Umbilical cord (tissue), 2 donors: ENCODE measurements at places on chromosomes 7 and 10.

GRCh38 chr10:24723386-24723787 lies 300 bp downstream of the ARHGAP21 start:
- no peak for DNase-seq

- DNase-seq, result peak; percentile 40
Observed at GRCh38 chr10:120423431-120424197, 33.4 kb upstream of the PLPP4 start.

- DNase-seq, result peak; percentile 88
Observed at GRCh38 chr10:80104066-80104926, 25.8 kb downstream of the TMEM254 start.

- DNase-seq, result no peak
Observed at GRCh38 chr7:80488406-80488805, 23.5 kb downstream of the GNAT3 start.

- DNase-seq, result no peak
Observed at GRCh38 chr10:59852670-59853069, 53.7 kb downstream of the CCDC6 start.

GRCh38 chr7:66313886-66314568 lies 108.9 kb downstream of the TPST1 start:
- DNase-seq, result no peak

GRCh38 chr7:105731042-105731441 lies 145.4 kb downstream of the ATXN7L1 start:
- DNase-seq, result no peak

- no peak for DNase-seq
Observed at GRCh38 chr10:43817368-43817767, 168.7 kb upstream of the ZNF32 start.

- no peak for DNase-seq
Observed at GRCh38 chr7:30843741-30844482, 67.7 kb upstream of the AQP1 start.

DNA sequence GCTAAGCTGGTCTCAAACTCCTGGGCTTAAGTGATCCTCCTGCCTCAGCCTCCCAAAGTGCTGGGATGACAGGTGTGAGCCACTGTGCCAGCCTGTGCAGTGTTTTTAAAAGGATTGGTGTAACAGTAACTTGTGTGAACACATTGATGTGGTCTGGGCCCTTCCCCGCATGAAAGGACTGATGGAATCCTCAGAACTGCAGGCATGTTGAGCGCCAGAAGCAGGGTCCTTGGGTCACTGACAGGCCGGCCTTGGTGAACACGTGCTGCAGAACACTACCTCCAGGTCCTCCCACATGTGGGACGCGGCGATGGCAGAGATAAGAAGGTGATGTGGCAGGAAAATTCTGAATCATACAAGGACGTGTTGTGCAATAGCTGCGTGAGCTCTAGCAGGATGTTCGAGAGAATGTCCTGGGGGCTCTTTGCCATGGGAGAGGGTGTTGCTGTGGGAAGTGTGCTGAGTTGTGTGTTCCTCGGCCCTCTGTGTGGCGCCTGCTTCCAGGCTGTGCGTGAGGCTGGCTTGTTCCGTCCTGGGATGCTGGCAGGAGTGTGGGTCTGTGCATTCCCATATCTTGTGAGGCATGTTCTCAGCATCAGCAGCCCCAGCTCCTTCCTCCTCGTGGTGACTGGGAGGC lies 68.2 kb downstream of the DNAJB6 start:
- DNase-seq, result peak; percentile 65

DNA sequence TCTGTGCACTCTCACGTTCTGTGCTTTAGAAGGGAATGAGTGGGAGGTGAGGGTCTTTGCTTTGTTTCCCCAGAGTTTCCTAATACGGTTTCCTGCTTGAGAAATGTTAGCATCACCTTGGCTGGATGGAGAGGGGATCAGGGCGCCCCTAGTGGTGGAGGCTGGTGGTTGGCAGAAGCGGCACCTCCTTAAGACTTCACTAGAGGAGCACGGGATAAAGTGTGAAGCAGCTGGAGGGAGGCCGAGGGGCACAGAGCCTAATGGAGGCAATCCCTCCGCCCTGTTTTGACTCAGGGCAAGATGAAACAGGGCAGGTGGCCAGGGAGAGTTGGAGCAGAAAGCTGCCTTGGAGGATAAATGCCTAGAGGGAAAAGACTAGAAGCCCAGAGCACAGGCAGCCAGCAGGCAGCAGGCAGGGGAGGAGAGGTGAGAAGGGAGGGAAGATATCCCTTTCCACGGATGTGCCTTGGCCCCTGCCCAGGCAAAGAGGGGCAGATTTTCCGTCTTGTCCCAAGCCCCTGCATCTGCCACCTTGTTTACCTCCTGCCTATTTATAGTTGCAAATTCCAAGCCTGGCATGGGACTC lies 56.0 kb upstream of the BTRC start:
- no peak for DNase-seq

GRCh38 chr10:4742217-4742616 lies 83.8 kb upstream of the AKR1E2 start:
- no peak for DNase-seq

- no peak for DNase-seq
Observed at GRCh38 chr7:5179756-5180155, 10.3 kb upstream of the WIPI2 start.

- DNase-seq, result no peak
Observed at GRCh38 chr10:22646388-22646853, 68.0 kb downstream of the PIP4K2A start.

- no peak for DNase-seq
Observed at GRCh38 chr7:100556541-100556940, 17.2 kb downstream of the SAP25 start.

DNA sequence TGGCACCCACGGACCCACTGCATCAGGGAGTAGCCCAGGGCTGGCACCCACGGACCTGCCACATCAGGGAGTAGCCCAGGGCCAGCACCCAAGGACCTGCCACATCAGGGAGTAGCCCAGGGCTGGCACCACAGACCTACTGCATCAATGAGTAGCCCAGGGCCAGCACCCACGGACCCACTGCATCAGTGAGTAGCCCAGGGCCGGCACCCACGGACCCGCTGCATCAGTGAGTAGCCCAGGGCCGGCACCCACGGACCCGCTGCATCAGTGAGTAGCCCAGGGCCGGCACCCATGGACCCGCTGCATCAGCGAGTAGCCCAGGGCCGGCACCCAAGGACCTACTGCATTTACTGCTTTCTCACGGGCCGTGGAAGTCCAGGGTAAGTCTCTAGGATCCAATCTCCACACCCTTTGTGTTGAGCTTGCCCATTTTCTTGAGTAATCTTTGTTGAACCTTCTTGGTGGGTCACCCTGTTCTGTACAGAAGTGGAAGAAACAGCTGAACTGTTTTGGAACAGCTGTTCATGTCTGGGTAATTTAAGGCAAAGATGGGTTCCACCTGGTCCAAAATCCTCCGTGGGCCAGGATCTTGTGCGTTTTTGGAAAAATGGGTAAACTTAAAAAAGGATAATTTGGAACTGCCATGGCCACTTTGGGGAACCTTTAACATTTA lies 69.0 kb downstream of the VIPR2 start:
- no peak for DNase-seq

GRCh38 chr7:70132226-70132851 lies 534.1 kb downstream of the AUTS2 start:
- no peak for DNase-seq
